ENCODE measurements at places on chromosomes 7 and 10. TPM values are rescaled to one million over a fixed set of nuclear protein-coding genes. Genes with fewer than 3 reads are reported as not detected.

DNA sequence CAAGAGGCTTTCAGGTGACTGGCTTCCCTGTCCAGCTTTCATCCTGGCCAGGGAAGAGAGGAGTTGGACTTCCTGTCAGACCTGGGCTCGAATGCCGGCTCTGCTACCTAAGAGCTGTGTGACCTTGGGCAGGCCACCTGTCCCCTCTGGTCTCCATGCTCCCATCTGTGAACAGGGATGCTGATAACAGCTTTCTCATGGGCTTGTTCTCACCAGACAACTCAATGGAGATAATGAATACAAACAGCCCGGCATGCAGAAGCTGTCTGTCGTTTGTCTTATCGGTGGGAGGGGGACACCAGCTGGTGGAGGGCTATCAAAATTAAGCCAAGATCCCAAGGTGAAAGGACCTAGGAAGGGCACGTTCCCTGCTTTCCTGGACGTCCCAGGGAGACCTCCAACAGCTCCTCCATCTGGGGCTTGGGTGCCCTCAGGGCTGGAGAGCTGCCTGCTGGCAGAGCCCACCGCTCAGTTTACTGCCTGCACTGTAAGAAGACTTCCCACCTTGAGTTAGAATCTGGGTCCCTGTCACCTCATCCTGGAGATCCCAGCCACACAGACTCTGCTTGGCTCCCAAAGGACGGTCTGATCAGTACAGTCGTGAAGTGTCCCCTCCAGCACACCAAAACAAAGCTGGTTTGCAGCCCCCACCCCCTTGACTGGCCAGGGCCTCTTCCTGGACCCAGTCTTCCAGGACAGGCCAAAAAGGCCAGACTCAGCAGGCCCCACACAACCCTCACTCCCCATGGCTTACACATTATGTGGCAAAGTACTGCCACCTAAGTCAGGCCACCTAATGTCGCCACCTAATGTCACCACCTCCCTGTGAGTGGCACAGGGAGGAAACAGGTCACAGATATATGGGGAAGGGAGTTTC is 40.9 kb downstream of the PPIF start:
- DNase-seq, result no peak

The HTR5A gene
- not detected for total RNA-seq

The TMEM130 gene
- total RNA-seq, result not detected

The UNCX gene
- not detected for total RNA-seq

The SPDYE1 gene
- not detected for total RNA-seq

Data from HepG2 (cell line).